Fibroblast of the aortic adventitia (primary cell): ENCODE measurements at places on chromosomes 16 and 17. TPM values are rescaled to one million over a fixed set of nuclear protein-coding genes. Genes with fewer than 3 reads are reported as not detected.

DNA sequence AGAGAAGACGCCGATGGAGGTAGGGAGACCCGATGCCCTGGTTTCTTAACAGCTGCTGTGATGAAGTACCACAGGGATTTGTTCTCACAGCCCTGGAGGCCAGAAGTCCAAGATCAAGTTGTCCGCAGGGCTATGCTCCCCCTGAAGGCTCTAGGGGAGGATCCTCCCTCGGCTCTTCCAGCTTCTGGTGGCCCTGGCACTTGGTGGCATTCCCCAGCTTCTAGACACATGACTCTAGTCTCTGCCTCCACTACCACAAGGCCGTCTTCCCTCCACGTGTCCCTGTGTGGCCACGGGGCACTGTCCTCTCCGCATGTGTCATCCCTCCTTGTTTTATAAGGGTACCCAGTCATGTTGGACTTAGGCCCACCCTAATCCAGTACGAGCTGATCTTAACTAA lies 375.2 kb downstream of the SLC39A11 start:
- DNase-seq: no peak

The SPATA32 gene
- not detected in 2 replicates for total RNA-seq

DNA sequence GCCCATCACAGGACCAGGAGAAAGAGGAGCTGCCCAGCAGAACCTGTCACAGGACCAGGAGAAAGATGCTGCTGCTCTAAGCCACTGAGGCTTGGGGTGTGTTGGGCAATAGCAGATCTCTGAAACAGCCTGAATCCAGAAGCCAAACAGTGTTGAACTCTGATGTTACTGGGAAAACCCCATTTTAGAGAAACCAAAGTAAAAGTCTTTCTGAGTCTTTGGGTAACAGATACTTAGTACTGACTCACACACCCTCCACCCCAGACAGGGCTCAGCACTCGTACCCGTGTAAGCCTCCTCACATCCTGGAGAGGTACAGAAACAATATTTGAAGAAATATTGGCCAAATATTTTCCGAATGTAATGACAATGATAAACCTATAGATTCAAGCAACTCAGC lies 82.8 kb upstream of the GNG13 start:
- DNase-seq: no peak

The TTYH2 gene
- total RNA-seq: 0.54 and 2.4 TPM in 2 replicates

DNA sequence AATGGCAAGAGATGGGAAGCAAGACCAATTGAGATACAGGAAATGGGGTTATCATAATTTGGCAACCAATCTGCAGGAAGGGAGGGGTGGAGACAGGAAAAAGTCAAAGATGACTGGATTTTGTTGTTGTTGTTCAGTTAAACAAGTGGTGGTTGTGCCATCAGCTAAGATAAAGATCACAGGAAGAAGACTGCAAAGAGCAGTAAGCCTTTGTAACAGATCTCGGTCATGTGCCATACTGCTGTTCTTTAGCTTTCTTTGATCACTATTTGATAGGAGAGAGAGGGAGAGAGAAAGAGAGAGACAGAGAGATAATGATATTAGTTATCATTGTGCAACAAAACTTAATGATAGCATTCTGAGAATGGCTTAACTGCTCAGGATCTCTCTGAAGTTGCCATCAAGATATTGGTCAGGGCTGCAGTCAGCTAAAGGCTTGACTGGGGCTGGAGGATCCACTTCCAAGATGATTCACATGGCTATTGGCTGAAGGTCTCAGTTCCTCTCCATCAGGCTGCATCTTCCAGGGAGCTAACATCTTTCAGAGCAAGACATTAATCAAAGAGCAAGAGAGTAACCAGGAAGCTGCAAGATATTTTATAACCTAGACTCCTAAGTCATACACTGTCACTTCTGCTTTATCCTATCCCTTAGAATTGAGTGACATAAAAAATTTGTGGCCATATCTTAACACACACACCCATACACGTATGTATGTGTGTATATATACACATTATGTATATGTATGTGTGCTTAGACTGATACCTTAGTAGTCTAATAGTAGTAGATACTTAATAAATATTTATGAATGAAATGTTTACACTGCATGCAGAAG lies 405.0 kb downstream of the SHISA9 start:
- DNase-seq: no peak

GRCh38 chr16:28027055-28027454 lies 36.5 kb downstream of the GSG1L start:
- DNase-seq: no peak

- DNase-seq: no peak
Observed at GRCh38 chr16:88973007-88973410, 4.0 kb downstream of the CBFA2T3 start.

- no peak for DNase-seq
Observed at GRCh38 chr17:8496081-8496480, 60.4 kb downstream of the NDEL1 start.

DNA sequence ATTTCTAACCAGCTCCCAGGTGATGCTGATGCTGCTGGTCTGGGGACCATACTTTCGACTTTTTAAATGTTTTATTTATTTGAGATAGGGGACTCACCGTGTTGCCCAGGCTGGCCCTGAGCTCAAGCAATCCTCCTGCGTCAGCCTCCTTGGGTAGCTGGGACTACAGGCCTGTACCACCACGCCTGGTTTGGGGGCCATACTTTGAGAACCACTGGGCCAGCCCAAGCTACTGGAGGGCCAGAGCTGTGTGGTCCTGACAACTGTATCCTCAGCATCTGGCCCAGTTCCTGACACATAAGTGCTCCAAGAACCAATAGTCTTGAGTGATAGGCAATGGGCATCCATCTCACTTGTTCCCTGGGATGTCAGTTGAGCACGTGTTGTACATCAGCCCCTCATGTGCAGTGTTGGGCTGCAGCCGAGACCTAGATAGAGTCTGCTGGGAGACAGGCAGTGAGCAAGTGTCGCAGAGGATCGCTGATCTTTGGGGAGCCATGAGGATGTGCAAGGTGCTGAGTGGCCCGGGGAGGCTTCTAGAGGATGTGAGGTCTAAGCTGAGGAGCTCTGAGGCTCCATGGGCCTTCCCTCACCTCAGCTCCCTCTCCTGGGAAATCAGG lies 1.6 kb downstream of the RMI2 start:
- DNase-seq: no peak

GRCh38 chr17:79783891-79784290 lies 5.9 kb downstream of the CBX2 start:
- DNase-seq: no peak

DNA sequence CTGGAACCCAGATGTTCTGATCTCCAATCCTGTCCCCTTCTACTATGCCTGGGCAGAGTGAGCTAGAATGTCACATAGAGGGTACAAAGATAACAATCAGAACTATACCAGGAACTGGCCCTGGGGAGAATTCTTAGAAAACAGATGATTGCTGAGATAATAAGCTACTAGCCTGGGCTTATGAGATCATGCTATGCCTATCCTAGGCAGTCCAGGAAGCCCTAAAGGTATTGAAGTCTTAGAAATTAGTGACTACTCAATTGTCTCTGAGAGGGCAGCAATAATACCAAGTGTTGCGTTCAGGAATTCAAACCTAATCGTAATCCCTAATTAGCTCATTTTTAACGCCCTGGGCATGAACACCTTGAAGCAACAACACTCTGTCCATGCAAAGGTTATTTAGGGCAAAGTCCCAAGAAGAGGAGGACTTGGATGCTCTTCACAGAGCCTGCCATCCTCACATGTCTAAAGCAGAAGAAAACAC lies 77.1 kb downstream of the MMD start:
- DNase-seq: no peak

The PLEKHH3 gene
- total RNA-seq: 15.5 and 15.6 TPM in 2 replicates

The ALOX15 gene
- 0.98 TPM in 1 of 2 replicates, not detected in the other for total RNA-seq

- no peak for DNase-seq
Observed at GRCh38 chr17:80986816-80987475, 4.7 kb upstream of the CHMP6 start.

DNA sequence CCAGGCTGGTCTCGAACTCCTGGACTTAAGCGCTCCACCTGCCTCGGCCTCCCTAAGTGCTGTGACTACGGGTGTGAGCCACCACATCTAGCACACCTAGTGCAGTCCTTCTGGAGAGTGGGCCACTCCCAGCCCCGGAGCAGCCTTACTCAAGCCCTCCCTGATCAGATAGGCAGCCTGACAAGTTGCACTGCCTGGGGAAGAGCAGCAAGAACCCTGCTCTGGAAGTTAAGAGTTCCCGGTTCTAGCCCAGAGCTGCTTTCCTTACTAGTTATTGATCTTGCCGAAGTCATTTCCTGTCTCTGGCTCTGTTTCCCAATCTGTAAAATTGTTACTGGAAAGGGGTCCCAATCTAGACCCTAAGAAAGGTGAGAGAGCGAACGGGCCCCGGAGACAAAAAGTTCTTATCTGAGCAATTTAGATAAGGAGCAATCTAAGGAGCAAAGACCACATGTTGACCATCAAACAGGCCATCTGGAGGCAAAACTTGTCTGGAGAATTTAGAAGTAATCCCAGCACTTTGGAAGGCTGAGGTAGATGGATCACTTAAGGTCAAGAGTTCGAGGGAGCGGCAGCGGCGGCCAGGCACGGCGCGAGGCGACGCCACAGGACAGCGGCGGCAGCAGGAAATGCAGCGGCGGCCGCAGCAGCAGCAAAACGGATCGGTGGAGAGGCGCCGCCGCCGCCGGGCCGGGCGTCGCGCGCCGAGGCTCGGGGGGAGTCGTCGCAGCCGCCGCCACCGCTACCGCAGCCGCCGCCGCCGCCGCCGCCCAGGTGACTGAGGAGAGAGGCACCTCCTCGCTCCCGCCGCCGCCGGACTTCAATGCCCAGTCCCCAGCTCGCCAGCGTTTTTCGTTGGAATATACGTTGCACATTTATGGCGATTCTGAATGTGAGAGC lies 4.3 kb upstream of the NAGLU start:
- peak; percentile 36 for DNase-seq

GRCh38 chr16:84553873-84554399 lies 49.5 kb upstream of the MEAK7 start:
- no peak for DNase-seq

The MCRIP2 gene
- 13.3 and 22.4 TPM in 2 replicates for total RNA-seq

DNA sequence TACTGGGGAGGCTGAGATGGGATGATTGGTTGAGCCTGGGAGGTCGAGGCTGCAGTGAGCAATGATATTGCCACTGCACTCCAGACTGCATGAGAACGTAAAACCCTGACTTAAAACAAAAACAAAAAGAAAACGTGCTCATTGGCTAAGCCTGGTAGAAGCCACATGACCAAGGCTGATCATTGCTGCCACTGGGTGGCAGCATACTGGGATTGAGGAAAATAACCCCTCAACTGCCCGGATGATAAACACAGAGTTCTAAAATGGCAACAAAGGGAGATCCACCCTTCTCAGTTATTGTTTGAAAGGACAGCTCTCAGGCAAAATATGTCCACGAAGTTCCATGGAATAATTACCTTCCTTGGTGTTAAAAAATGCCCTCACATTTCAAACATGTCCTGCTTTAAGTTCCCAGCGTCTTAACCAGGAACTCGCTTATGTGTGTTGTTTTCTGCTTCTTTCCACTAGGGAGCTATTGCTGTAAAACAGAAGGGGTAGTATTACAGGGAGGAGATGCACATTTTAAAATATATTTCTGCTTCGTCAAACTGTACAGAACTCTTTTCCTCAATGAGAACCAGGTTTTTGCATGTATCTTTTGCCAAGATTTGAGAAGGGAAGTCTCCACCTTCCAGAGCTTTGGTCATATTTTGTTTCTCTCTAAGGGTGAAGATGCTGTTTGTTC lies 675.3 kb downstream of the MAF start:
- no peak for DNase-seq

DNA sequence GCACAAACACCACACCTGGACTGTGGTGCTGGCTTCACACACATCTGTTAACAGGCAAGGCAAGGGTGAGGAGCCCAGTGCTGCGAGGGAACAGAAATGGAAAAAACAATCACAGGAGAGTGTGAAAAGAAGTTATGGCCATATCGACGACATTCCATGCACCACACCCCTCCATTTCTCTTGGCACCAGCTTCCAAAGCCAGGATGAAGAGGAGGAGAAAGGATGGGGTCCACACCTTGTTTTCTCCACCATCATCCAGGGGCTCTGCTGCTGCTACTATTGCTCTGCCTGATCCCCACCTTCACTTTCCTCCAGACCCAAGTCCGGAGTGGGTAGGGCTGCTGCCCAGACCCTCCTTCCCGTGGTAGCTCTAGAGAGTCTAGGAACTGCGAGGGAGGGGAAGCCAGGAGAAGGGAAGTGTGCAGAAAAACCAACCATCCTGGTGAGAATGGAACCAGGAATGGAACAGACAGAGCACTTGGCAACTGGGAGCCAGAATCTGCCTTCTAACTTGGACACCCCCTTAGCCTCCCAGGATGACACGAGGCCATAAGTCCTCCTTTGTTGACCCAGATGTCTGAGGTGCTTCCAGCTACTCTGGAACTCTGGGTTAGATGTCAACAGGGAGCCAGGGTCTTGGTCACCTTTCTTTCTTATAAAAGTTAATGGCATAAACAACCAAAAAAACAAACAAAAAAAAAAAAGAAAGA lies 1.2 kb upstream of the PROCA1 start:
- DNase-seq: no peak

GRCh38 chr17:8031261-8031661 lies 7.6 kb upstream of the ALOX15B start:
- no peak for DNase-seq

DNA sequence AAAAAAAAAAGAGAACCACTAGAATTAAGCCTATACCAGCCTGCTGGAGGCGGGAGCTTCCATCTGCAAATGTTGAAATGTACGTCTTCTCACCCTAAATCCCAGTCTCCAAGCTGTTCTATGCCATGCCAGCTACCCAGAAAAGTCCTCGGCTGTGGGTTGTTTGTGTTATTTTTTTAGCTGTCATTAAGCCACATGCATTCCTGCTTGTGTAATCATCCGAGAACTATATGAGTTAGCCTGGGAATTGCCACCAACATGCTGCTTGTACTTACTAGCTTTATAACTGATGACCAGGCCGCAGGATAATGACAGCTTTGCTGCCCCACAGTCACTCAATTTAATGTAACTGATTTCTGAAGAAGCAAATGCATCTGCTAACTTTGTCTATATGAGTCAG lies 313.9 kb upstream of the SALL1 start:
- peak; percentile 7 for DNase-seq

GRCh38 chr16:72458035-72458434 lies 286.1 kb upstream of the PMFBP1 start:
- DNase-seq: no peak

- no peak for DNase-seq
Observed at GRCh38 chr16:72972878-72973571, 74.9 kb downstream of the ZFHX3 start.

- no peak for DNase-seq
Observed at GRCh38 chr17:75475144-75475835, 18.9 kb downstream of the TMEM94 start.

DNA sequence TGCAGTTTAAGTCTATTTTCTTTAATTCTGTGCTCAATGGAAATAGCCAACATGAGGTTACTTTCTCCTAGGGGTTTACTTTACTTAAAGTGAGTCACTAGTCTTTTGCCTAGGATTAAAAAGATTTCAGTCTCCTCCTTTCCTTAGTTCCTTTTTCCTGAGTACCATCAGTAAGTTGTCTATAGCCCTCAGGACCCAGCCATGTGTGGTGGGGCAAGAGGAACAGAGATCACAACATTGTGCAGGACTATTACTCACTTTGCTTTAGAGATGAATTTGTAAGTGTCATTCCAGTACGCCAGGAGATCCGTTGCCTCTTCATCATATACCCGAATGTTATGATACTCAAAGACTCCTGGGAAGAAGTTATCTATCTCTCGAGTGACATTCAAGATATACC lies 27.7 kb upstream of the CORO6 start:
- DNase-seq: no peak

The EVPL gene
- total RNA-seq: not detected in 2 replicates
